ENCODE measurements at places on chromosomes 7 and 10.

- DNase-seq: no peak
These were observed 10.0 kb downstream of the SFTPD start for GRCh38 chr10:79938728-79939406.

DNA sequence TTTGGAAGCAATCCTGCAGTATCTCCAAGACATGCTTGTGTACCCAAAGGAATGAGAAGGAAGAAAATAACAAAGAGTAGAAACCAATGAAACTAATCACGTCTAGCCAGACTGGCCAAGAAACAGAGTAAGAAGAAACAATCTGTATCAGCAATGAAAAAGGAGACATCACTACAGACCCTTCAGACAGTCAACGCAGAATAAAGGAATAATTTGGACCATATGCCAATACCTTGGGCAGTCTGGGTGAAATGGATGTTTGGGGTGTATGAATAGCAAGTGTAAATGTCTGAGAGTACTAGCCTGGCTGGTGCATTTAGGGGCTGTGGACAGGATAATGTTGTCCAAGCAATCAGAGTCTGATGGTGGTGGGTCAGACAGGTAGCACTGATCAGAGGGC is 61.1 kb downstream of the SLC29A4 start:
- DNase-seq: no peak

DNA sequence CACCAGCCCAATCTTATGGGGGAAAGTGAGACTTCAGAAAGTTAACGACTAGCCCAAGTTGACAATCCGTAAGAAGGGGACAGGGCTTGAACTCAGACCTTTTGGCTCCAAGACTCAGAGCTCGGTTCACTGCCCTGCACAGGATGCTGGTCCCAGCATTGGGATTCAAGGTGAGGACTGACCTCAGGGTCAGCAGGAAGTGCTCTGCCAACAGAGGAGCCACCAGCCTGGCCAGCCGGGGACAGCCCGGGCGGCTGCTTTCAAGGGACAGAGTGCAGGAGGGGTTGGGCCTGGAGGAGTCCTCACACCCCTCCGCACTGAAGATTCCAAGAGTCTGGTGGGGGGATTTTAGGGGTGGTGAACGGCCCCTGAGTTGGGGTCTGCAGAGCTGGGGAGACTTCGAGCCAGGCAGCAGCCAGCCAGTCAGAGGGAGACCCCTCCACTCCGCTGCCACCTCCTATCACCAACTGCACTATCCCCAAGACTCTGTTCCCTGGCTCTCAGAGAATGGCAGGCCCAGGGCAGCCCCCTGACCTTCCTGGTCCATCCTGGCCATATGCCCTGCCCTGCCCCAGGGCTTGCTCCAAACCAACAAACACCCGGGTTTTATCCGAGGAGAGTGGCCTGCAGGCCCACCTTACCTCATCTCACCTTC is 19.7 kb downstream of the TLL2 start:
- DNase-seq: no peak

DNA sequence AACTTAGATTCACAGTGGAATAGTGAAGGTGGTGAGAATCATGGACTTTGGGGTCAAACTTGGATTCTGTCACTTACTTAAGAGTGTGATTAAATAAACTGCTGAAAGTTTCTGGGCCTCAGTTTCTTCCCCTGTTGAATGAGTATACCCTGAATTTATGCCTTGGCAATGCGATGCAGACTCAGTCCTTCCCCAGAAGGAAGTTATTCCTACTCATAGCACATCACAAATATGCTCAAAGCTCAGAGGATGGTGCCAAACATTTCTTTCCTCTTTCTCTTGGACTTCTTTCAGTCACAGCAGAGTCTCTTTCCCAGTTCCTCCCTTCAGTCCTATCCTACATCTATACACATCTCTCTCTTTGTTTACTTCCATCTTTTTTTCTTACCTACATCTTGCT is 45.1 kb downstream of the ASB4 start:
- no peak for DNase-seq

DNA sequence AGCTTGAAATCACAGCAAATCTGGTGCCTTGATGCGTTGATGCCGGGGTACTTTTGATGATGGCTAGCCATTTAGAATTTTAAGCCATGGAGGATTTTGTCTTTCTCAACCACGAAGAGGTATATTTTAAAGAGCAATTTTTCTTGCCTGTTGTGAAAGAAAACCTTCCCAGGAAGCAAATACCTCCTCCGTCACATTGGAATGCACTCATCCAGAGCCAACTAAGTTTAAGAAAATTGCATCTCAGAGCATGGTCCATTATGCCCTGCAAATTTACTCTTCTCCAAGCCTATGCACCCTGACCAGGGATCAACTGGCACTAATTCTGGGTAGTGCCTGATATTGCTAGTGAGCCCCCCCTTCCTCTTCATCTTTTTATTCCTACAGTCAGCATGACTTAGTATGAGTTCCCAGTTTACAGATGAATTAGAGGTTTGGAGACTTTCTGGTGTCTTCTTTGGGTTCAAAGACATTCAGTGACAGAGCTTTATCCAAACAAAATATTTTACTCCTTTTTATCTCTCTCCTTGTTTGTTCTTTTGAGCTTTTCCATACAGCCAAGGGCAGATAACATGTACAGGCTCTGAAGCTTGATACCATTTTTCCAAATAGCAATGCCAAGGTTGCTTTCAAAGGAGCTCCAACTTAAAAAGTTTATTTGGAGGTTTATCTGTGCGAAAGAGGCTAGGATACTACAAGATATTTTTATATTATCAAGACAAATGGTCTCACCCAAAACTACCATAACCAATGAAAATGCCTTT is 56.6 kb upstream of the ANK3 start:
- no peak for DNase-seq

GRCh38 chr7:7851381-7851780 is 117.2 kb upstream of the GLCCI1 start:
- no peak for DNase-seq

GRCh38 chr10:124375691-124376090 is 43.0 kb downstream of the OAT start:
- no peak for DNase-seq

DNA sequence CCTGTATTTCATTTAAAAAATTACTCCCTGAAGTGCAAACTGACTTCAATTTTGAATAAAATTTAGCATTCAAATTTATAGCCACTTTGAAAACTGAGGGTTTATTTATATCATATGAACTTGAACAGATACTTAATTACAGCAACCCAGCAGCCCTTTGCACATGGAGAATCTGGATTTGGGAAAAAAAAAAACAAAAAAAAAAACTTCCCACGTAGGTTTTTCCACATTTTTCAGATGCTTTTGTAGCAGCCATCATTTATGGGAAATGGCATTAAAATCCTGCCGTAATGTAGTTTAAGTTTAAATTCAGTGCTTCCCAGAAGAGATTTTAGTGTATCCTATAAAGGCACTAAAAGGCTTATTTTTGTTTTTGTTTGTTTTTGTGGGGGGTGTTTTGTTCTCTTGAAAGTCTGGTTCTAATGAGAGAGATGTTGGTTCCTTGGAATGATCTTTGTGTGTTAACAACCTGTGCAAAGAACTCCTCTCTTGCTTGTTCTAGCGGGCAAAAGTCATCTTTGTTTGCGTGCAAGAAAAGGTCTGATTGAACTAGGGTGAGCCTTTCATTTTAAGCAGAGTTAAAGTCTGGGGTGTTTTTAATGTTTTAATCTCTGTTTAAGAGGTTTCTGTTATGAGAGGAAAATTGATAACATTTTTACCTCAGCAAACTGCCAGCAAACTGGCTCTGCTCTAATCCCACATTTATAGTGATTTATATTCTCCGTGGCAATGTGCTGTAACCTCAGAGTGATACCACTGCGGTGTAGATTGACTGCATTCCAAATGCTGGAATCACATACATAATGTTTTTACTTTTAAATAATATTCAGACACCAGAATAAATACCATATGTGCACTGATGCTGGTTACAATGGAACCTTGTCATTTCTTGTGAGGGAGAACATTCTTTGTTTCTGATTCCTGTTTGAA is 105.5 kb downstream of the WNT2 start:
- no peak for DNase-seq

GRCh38 chr10:44010873-44011602 is 362.4 kb upstream of the ZNF32 start:
- no peak for DNase-seq

DNA sequence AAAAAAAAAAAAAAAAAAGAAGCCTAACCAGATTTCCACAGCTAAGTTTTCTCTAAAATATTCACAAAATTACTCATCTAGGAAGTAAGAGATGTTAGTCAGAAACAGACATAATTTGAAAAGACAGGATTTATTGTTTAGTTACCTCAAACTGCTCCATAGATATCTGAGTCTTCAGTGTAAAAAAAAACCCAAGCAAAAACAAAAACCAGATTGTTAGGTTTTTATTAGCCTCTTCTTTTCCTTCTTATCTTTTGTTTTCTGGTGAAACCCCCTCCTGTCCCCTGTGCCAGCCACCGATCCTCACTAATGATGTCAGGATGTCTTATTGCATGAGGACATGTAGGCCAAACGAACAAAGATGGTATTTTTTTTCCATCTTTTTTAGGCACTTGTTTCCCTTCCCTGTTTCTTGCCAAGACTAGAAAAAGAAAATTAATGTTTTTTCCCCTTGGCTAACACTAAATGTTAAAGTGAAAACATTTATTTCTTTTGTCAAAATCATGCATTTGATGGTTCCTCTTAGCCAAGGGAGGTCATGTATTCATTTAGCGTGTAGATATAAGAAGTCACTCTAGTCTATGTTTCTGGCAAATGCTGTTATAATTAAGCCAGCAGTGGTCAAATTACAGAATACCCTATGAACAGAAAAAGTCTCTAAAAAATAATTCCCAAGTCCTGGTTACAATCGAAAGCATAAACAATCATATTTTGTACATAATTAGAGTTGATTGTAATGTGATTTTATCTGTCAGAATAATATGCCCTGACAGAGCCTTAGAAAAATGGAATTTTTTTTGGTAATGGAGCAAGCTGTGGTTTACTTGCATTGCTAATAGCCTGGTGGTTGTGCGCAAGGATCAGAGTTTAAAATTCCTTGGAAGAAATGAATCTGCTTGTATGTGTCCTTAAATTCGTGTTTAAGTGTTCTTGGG is 702.4 kb upstream of the FZD8 start:
- no peak for DNase-seq

GRCh38 chr7:18429547-18429946 is 66.0 kb upstream of the HDAC9 start:
- no peak for DNase-seq

DNA sequence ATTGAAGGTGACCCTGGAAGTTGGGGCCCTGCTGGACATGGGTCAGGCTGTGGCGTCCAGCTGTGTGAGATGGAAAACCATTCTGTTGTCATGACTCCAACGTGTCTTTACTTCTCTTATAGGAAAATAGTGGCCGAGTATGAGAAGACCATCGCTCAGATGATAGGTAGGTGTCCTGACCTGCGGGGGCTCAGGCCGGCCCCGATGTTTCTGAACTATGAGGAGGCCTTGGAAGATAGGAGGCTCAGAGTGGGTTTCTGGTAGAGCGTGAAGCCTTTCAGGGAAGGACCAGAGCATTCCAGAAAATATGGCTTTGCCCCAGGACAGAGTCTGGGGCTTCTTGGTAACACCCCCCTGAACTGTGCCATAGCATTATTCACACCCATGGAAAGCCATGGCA is 29.3 kb upstream of the BTBD16 start:
- no peak for DNase-seq

DNA sequence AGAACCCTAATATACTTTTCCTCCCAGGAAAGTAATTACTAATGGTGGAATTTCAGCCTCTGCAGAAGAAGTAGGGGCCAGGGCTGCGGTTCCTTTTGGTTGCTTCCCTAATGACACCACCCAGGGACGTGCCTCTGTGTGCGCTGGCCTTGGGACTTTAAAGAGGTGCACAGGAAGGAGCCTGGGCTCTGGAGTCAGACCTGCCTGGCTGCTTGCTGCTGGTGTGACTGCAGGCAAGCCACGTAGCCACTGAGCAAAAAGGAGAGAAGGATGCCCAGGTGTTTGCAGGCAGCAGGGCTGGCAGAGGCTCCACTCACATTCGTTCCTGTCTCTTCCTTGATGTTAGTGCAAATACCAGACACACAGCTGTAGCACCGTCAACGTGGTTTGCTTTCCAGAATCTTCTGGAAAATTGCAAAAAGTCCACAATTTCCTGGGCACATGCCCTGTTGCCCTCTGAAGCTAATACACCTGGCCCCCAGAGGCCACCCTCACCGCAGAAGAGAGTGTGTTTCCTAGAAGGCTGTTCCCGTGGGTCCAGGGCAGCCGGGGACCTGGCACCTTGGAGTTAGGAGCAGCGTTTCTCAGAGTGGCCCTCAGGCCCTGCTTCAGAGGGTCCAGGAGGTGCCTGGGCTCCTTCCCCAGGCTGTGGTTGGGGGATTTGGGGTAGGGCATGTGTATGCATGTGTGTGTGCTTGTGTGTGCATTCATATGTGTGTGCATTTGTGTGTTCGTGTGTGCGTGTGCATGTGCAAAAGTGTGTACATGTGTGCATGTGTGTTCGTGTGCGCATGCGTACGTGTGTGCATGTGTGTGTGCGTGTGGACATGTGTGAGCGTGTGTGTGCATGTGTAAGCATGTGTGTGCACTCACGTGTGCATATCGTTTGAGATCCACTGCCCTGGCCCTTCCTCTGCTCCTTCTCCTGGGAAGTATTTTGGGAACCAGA is 12.8 kb upstream of the PRKAG2 start:
- no peak for DNase-seq

GRCh38 chr10:98055841-98056516 is 25.6 kb upstream of the CRTAC1 start:
- DNase-seq: no peak

GRCh38 chr10:119353421-119353820 is 146.1 kb downstream of the GRK5 start:
- DNase-seq: no peak

DNA sequence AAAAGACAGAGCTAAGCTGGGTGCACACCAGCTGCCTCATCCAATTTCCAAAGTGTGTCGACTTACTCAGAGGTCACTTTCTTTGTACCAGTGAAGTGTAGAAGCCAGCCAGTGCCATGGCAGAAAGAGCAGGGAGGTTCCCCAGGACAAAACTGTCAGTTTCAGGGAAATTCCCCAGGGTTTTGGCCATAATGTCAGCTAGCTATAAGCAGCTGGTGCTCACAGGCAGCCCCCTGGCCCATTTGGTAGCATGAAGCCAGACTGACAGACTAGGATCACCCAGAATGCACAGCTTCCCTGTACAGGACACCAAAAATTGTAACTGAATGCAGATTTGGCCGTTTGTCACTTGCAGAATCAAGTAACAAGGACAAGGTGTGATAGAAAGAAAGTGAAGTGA is 28.6 kb downstream of the MRPL32 start:
- DNase-seq: no peak

DNA sequence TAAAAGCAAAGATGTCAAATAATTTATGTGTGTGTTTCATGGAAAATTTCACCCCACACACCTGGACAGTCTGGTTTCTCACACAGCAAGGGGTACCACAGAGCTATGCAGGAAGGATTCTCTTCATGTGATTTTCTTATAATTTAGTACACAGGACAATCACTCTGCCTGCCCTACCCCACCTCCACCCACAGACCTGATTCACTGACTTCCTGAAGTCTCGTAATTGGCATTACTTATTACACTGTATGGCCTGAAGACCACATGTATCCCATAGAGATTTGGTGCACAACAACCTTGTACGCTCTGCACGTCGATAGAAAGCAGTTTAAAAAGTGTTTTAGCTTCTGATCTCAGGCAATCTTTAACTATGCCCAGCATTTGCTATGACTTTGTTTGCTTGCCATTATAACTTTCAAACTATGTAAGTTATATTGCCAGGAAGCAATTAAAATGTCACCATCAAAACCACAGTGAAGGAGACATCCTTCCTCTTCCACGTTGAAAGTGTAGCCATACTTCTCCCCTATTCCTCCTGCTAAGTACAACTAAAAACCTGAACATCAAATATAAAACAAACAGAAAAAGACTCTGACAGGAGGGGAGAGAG is 279.4 kb upstream of the IMMP2L start:
- DNase-seq: no peak

Measured in activated CD8-positive, alpha-beta memory T cell treated with anti-CD3 and anti-CD28 coated beads for 1 hour (primary cell).